Daoy (cell line): ENCODE measurements at places on chromosomes 3 and 15. TPM values are rescaled to one million over a fixed set of nuclear protein-coding genes. Genes with fewer than 3 reads are reported as not detected.

DPP8 gene
- total RNA-seq, result 21.0 and 24.9 TPM in 2 replicates

GRCh38 chr3:168096210-168096652 lies 507 bp upstream of the GOLIM4 start:
- peak; percentile 92 for DNase-seq

GRCh38 chr3:127735767-127736693 lies 63.3 kb downstream of the ABTB1 start:
- DNase-seq, result peak; percentile 82

DNA sequence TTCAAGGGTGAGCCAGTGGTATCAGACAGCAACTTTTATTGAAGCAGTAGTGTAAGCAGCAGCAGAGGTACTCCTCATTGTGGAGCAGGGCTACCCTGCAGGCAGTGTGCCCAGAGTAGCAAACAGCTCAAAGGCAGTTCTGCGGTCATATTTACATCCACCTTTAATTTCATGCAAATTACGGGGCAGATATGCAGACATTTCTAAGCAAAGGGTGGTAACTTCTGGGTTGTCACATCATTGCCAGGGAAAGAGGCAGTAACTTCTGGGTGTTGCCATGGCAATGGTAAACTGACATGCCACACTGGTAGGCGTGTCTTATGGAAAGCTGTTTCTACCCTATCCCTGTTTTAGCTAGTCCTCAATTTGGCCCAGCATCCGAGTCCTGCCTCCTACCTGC lies 46.5 kb upstream of the CLDN18 start:
- no peak for DNase-seq

CLDN18 gene
- total RNA-seq, result not detected in 2 replicates

GRCh38 chr15:69784798-69785566 lies 312.7 kb downstream of the TLE3 start:
- peak; percentile 67 for DNase-seq

GRCh38 chr15:58608129-58608590 lies 141.3 kb downstream of the ADAM10 start:
- no peak for DNase-seq

DNA sequence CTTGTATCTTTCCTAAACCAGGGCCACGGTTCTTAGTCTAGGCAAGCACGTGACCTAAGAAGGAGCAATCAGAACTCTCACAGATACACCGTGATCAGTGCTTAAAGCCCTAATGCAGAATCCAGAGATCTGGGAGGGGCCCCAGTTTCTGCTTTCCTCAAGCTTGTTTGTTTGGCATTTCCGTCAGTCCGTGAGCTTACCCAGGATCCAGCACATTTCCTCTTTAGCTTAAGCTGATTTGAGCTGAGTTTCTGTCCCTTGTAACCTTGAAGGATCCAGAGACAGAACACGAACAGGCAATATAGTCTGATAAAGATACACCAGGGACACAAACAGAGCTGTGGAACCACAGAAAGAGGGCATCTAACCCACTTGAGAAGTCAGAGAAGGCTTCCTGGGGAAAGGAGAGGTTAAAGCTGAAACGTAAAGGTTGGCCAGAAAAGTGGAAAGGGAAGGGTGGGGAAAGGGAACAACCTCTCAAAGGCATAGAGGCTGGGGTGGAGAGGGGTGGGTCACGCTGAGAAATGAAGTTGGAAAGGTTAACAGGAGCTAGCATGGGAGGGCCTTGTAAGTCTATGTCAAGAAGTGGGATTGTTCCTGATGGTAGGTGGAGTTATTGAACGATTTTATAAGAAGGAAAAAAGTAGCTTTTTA lies 42.1 kb upstream of the RARB start:
- no peak for DNase-seq

DNA sequence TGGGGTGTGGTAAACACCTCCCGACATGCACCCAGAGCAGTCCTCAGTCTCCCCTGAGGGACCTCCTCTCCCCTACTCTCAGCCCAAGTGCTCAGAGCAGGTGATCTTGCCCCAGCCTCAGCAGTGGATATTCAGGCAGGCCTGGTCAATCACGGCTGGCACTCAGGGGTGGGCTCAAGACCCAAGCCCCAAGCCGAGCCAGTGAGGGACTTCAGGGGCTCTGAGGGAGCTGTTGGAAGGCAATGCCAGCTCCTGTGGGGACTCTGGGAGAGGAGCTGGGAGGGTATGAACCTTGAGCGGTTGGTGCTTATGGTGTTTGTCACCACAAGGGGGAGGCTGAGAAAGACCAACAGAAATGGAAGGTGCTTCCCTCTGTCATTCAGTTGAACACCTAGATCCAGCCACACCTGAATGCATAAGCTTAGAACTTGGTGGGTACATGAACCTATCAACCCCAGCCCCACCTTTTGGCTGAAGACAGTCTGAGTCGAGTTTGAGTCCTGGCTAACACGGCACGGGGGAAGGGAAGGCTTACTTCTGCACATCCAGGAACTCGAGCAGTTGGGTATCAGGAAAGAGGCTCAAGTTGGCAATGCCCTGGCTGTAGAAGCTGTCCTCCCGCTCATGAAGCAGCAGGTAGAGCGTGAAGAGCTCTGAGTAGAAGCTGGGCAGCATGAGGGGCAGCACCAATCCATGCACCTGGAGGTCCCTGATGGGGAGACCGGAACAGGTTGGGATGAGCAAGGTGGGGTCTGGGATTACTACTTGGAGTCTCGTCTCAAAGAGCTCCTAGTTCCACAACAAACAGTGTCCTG lies 19.2 kb downstream of the ALS2CL start:
- no peak for DNase-seq

DNA sequence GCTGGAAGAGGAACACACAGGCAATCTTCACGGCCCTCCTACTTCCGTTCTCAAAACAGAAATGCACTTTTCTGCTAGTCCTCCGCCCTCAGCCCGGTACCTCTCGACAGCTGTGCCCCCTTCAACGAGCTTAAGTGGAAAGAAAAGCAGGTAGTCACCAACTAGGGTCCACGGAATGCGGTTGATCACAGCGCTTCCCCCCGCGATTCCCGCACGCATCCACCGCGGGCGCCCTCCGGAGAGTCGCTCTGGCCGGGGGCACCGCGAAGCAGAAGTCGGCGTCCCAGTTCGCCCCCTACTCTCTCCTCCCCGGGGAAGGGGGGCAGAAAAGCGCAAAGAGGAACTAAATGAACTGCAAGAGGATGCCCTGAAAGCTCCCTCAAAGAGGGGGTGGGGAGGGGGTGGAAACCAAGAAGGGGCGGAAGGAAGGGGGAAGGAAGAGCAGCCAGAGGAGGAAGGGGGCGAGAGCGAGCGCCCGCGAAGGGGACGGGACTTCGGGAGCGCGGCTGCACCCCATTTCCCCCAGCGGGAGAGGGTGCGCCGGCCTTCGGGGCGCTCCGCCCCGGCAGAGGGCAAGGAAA lies 738 bp downstream of the ACAP2 start:
- DNase-seq, result peak; percentile 56

DNA sequence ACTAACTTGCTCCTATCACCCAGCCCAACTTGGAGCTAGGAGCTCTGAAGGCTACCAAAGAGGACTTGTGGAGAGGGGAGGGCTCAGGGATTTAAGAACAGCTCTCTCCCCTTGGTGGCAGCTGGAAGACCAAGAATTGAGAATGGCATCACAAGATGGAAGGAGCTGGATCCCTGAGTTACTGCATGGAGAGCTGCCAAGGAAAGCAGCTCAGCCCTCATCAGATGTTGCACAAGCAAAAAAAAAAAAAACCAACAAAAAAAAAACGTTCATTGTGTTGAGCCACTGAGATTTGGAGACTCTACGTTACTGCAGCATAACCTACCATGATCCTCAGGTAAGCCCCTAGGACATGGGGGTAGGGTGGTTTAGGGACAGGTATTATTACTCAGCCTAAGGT lies 41.0 kb downstream of the ITGB5 start:
- peak; percentile 51 for DNase-seq

DNA sequence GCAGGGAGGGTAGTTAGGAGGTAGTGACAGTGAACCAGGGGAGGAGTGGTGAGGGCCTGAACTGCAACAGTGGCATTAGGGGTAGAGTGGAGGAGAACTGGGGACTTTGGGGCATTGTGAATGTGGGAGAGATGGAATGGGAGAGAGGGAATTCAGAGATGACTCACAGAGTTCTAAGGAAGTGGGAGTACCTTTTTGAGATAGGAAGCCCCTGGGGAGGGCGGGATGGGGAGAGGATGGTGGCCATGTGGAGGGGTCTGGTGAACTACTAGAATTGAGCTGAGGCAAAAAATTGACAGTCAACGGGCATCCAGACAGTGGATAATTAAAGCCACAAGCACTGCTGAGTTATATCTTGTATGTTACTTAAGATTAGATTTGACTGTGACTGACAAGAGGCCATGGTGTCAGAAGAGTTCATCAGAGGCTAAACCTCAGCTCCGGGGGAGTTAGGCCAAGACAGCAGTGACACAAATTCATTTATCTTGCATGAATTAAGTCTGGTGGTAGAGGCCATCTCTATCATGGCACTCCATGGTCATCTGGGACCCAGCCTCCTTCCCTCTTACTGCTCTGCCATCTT lies 34.0 kb downstream of the PLEKHO2 start:
- peak; percentile 41 for DNase-seq

GRCh38 chr3:42529468-42529867 lies 27.0 kb downstream of the VIPR1 start:
- DNase-seq, result no peak

- DNase-seq, result no peak
These were observed 93.3 kb upstream of the IMPG2 start for GRCh38 chr3:101413656-101414055.

DNA sequence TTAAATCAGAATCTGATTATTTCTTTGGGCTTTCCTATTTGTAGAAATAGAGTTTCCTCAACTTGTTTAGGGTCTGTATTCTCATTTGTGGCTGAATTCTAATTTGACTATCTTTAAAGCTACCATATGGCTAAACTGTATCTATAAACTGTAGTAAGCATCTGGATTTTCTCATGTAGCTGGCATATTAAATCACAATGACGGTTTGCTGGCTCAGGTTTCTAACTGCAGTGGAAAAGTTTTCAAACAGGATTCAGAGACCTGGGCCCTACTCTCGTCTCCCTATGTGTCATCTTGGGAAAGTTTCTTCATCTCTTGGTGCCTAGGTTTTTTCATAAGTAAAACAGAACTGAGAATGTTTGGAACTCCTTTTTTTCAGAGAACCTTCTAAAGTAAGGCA lies 68.3 kb downstream of the GALK2 start:
- DNase-seq, result no peak

DNA sequence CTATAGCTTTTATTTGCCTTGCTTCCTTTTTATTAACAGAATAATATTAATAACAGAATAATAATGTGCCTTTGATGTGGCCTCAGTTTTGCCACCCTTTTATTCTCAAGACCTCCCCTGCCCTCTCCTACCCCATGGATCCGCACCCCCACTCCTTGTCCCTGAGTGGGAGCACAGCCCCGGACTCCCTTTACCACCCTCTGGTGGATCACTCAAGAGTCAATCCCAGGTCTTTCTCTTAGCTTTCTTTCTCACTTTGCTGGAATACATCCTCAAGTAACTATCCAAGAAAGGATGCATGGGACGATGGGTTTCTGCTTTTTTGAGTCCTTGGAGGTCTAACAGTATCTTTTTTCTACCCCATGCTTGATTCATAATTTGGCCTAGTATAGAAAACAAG lies 63.4 kb downstream of the KLF13 start:
- no peak for DNase-seq

PARP3 gene
- 4.4 and 8.9 TPM in 2 replicates for total RNA-seq

DNA sequence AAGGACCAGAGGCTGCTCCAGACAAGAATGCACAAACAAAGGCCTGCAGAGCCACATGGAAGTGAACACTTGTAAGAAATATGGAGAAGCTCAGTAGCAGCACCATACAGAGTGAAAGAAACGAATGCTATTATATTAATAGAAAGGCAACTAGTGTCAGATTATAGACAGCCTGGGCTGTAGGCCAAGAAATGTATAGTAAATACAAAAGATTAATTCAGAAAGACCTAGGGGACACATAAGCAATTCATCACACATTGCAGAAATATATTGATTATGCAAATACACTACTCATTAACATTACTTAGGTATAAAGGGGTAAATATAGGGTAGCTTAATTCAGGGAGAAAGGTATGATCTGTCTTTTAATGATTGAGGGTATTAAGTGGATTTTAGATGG lies 69.5 kb upstream of the GUCA1C start:
- DNase-seq, result no peak

GRCh38 chr15:56960116-56960515 lies 41.7 kb downstream of the TCF12 start:
- no peak for DNase-seq

GRCh38 chr3:23162934-23163333 lies 40.2 kb upstream of the UBE2E2 start:
- no peak for DNase-seq

- peak; percentile 19 for DNase-seq
These were observed 632 bp upstream of the COPS2 start for GRCh38 chr15:49155834-49156627.

GRCh38 chr15:40333922-40334492 lies 6.7 kb downstream of the CCDC9B start:
- peak; percentile 31 for DNase-seq

DNA sequence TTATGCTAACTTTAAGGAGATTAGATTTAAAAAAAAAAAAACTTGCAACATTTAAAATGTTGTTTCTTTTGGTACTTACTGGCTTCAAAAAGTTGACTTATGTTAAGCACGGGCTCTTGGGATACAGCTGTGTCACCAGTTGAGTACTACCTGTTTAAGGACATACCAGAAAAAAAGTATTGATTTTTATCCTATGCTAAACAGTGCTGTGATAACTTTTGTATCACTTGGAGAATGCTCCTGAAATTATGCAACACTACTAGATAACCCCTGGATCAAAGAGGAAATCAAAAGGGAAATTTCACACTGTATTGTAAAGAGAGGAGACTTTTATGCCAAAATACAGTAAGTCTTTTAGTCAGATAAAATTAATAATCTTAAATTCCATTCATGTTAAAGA lies 77.7 kb downstream of the SLMAP start:
- no peak for DNase-seq

FYTTD1 gene
- 55.8 and 63.3 TPM in 2 replicates for total RNA-seq

GRCh38 chr3:59262076-59262498 lies 212.3 kb upstream of the CFAP20DC start:
- DNase-seq, result no peak

DNA sequence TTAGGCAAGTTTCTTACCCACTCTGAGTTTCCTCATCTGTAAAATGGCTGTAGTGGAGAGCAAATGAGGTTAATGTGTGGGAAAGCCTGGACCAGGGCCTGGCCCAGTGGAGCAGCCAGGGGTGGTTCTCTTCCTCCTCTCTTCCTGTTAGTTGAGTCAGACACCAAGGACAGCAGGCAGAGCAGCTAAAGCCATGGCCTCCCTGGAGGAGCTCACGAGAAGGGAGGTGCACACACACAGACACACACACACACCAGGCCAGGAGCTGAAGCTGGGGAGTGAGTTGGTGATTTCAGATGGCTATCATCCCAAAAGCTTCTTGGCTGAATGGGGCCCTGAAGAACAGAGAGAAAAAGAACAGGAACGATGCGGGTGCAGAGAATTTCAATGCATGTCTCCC lies 33.2 kb upstream of the TSPAN3 start:
- DNase-seq, result no peak

- DNase-seq, result no peak
These were observed 11.9 kb downstream of the CPOX start for GRCh38 chr3:98581474-98581873.

ASB7 gene
- total RNA-seq, result 6.5 and 8.1 TPM in 2 replicates
